ENCODE measurements at places on chromosomes 7 and 10.

- DNase-seq: no peak
Measured at GRCh38 chr10:32995066-32995622, 37.1 kb upstream of the ITGB1 start.

GRCh38 chr7:113491305-113491704, 373.0 kb upstream of the SMIM30 start:
- no peak for DNase-seq

GRCh38 chr7:70608229-70608628, 523.7 kb upstream of the GALNT17 start:
- no peak for DNase-seq

DNA sequence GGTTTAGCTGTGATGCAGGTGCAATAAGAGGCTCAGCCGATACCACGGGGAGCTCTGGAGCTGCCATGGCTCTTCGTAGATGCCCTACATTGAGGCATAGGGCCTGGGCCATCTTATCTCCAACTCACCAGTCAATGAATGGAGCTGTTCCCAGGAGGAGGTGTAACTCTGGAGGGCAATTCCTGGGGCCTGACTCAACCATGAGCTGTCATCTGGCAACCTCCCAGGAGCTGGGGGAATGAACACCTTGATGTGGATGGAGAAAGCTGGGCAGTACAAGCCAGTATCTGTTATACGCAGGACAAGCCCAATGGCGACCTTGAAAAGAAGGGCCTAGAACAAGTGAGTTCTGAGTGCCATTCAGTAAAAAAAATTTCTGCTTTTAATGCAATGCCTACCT, 224.0 kb upstream of the PLXDC2 start:
- no peak for DNase-seq

DNA sequence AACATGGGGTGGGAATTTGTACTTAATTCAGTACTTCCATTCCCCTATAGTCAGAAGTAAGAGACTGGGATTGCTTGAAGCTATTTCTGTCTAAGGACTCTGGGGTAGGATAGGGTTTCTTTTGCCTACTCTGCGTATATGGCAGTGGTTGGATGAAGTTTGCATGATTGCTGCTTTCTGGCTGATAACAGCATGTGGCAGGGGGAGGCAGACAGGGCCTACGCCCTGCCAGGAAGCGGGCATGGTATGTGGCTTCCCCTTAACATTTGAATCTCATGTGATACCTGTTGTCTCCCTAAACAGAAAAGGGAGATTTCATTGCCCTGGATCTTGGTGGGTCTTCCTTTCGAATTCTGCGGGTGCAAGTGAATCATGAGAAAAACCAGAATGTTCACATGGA, 57.1 kb downstream of the TACR2 start:
- no peak for DNase-seq

GRCh38 chr10:114060456-114060855, 16.8 kb downstream of the ADRB1 start:
- no peak for DNase-seq

GRCh38 chr7:159108941-159109652, 35.6 kb downstream of the VIPR2 start:
- no peak for DNase-seq

- DNase-seq: no peak
Measured at GRCh38 chr10:84063440-84063839, 75.9 kb upstream of the GHITM start.

DNA sequence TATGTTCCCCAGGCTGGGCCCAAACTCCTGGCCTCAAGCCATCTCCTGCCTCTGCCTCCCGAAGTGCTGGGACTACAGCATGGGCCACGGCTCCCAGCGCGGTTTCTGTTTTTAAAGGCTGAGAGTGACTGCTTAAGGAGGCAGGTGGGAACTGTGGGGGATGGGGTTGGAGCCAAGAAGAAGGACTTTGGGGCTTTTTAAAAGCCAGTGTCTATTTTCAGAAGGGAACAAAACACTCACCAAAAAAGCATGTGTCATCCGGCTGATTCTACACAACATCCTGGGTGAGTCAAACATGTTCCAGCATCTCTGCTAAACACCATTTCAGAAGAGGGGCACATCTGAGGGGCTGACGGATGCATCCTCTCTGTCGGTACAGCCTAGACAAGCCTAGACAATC, 824.5 kb downstream of the TYW1 start:
- DNase-seq: no peak

GRCh38 chr10:97796651-97797050, 24.9 kb upstream of the SFRP5 start:
- no peak for DNase-seq

GRCh38 chr7:94420328-94420727, 25.6 kb downstream of the COL1A2 start:
- no peak for DNase-seq

GRCh38 chr7:152485826-152486225, 50.0 kb upstream of the KMT2C start:
- DNase-seq: no peak

DNA sequence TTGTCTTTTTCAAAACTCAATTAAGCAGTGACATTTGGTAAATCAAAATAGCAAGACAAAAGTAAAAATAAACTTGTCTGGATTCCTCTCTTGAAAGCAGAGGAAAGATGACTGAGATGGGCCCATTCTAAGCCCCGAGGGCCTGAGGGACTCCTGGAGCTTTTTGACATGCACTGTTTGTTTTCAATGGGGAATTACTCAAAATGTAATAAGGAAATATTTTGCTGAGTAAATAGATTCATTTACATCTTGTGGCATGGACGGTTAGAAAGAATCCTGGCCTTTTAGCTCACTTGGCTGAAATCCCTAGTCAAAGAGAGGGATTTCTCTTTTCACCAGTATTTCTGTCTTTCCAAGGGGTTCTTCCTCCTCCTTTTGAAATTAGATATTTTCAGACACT, 108.0 kb downstream of the MKX start:
- DNase-seq: no peak

GRCh38 chr7:9200626-9201025, 767.2 kb downstream of the NXPH1 start:
- no peak for DNase-seq
